Muscle of leg (tissue), 16 donors: ENCODE measurements at places on chromosomes 6 and 20.

DNA sequence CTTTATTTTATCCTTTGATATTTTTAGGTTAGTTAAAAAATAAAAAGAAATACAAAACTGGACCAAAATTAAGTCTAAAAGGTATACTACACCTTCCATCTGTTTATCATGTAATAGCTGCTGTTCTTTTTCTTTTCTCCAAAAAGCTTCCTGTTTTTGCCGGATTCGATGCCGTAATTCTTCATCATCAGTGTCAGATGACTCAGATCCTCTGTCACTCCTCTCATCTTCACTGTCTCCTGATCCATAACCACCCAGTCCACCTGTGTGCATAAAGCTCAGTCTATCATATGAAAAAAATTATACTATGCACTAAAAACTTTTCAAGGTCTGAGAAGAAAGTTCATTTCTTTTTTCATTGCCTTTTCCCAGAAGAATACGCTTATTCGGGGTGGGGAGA lies 8.5 kb upstream of the COQ3 start:
- DNase-seq, result no peak

DNA sequence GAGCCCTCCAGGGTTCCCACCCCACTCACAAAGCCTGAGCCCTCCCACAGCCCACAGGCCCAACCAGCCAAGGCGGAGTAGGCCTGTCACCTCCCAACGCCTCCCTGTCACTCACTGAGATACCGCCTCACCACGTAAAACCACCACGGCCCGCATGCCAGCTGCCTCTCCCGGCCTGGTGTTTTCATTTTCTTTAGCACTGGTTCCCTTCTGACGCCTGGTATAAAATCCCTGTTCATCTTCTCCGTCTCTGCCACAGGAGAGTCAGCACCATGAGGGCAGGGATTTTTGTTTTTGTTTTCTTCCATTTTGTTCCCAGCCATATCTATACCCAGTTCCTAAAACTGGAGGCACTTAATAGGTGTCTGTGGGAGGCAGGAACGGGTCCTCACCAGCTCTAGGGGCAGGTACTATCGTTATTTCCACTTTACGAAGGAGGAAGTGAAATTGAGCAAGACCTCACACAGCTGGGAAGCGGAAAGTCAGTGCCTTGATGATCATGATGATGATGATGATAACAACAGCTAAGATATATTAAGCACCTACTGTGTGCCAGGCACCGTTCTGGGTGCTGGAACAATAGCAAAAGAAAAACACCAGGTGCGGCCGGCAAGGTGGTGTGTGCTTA lies 58.6 kb downstream of the SNAI1 start:
- DNase-seq, result no peak

- DNase-seq, result no peak
These were observed 16.9 kb downstream of the ADGRG6 start for GRCh38 chr6:142318714-142319113.

- DNase-seq, result no peak
These were observed 17.8 kb downstream of the ARMC12 start for GRCh38 chr6:35754452-35755277.

GRCh38 chr20:63235399-63235983 lies at the start of gene BIRC7:
BIRC7 (plus strand) TSS chr20:63235905; CDS start chr20:63236097, 192 bp downstream.
- DNase-seq, result no peak

GRCh38 chr6:166045173-166045859 lies 122.3 kb downstream of the TBXT start:
- DNase-seq, result no peak
